Stimulated activated CD4-positive, alpha-beta T cell treated with anti-CD3 and anti-CD28 coated beads, Interleukin-4, amount 100 ng/mL, for 1 hour (primary cell): ENCODE measurements at places on chromosomes 11 and 22.

GRCh38 chr11:36090356-36091109, 146.7 kb downstream of the LDLRAD3 start:
- no peak for DNase-seq

DNA sequence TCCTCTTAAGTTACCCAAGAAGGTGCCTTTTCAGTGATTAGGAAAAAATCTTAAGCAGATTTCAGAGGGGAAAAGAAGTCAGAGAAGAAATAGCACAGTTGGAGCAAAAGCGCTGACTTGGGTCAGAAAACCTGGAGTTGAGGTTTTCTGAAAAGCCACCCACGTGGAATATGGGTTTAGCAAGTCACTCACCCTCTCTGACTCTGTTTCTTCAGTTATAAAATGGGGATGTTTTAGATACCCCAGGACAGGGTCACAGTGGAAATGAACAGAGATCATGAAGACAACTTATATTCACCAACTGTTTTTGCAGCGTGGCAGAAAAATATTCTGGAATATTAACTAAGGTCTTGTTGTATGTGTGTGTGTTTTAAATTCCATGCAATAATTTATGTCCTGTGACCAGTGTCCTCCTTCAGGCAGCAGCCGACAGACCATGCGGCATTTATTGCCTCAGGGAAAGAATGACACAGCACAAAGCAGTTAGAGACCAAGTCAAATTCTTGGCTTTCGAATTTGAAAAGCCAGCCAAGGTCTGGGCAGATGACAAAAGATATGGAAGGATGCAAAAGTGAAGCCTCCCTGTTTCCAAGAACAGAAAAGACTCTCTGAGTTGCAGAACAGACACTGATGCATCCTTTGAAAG, 119.9 kb downstream of the MIAT start:
- no peak for DNase-seq

GRCh38 chr11:9330387-9331384, 16.3 kb upstream of the TMEM41B start:
- DNase-seq, result no peak

- DNase-seq, result no peak
These were observed 21.3 kb upstream of the CTSD start for GRCh38 chr11:1784761-1785650.

DNA sequence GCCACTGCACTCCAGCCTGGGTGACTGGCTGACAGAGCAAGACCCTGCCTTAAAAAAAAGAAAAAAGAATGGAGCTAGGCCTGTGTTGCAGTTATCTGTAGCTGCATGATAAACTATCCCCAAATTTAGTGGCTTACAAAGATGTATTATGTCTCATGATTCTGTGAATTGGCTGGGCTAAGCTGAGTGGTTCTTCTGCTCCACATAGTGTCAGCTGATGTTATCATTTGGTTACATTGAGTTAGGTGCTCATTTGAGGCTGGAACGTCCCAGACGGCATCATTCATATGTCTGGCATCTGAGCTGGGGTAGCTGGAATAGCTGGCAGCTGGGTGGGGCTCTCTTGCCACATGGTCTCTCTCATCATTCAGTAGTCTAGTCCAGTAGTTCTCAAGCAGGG, 8.2 kb upstream of the ASCC2 start:
- no peak for DNase-seq

DNA sequence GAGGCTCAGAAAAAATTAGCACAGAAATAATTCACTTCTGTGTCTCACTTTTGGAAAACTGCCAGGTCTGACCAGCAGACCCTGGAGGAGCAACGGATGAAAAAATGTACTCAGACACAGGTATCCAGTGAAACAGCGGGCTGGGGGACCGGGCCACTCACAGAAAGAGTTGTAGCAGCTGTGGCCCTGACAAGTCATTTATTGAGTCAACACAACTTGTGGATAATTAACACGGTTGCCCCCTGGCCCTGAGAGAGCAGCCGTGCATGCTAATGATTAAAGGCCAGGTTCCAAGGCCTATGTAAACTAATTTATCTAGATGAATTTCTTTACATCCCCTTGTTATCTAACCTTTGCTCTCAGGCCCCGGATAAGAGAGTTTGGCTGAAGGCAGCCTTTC, 131.3 kb downstream of the AASDHPPT start:
- no peak for DNase-seq

DNA sequence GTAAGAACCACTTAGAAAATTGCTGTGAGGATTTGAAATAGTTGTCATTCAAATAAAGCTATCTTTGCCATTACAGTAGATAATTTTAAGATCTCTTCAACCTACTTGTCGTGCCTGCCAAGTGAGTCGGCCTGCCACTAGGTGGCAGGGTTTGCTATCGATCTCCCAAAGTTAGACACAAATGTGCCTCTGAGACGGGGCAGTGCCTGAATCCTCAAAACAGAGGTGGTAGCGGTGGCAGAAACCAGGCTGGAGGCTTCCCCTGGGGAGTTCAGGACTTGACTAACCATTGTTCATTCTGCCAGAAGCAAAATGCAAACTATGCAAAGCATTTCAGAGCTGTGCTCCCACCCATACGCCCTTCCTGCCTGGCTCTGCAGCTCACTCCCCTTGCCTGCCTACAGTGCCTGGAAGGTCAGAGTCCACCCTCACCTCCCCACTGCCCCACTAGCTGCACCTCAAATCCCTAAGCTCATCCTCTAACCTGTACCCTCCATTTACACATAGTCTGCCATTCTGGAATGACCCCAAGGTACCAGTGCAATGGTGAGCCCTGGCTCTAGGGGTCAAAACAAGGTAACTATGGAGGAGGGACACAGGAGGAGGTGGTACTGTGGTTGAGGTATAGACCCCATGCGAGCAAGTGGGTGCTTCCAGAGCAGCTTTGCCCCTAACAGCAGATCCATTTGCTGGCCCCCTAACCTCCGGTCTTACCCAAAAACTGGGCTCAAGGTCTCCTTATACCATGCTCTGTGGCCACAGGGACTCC, 82.1 kb downstream of the C11orf58 start:
- DNase-seq, result peak; percentile 79
